ENCODE measurements at places on chromosomes 1 and 21.

DNA sequence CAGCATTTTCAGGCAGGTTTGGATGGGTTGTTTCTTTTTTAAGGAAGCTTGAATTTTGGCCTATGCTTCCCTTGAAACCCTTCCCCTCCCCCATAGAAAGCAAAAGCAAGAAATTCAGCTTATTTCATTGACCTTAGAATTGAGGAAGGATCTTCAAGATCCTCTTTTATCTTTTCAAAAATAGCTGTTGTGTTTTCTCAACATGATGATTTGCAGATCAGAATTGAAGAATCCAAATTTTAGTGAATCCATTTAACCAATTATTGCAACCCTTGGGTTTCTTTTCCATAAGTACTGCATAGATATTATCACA is 73.7 kb downstream of the LRRC8C start:
- DNase-seq = no peak

DNA sequence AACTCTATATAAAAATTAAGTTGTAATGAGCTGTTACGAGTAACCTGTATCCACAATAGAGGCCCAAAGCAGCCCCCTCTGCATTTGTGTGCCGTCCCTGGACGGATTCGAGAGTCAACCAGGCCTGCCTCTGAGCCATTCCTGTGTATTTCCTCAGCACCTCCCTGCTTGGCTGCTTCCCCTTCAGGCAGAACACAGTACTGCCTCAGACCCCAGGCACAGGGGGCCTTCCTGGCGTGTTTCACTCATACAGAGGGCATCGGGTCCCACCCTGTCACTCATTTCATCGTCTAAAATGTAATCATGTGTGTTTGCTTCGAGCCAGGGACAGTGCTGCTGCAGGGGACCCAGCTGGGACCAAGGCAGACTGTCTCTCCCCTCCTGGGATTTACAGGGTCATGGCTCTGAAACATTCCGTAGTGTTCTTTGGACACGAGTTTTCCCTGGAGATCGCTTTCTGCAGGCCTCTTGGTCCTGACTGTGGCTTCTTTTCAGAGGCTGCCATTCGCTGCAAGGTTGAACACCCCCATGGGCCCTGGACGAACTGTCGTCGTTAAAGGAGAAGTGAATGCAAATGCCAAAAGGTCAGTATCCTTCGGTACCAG is 19.4 kb downstream of the LGALS8 start:
- DNase-seq = no peak

- no peak for DNase-seq
Observed at GRCh38 chr1:224745394-224745793, 129.3 kb downstream of the CNIH3 start.

DNA sequence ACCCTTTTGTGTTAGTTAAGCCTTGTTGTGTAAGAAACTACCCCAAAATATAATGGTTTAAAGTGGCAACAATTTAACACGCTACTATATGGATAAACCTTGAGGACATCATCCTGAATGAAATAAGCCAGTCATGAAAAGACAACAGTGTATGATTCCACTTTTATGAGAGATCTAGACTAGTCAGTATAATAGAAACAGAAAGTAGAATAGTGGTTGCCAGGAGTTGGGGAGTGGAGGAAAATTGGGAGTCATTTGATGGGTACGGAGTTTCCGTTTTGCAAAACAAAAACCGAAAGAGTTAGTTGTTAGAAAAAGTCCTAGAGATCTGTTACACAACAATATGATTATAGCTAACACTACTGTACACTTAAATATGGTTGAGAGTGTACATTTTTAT is 16.0 kb upstream of the CHIA start:
- DNase-seq = no peak

- no peak for DNase-seq
Observed at GRCh38 chr1:62159940-62160348, 34.7 kb upstream of the L1TD1 start.

DNA sequence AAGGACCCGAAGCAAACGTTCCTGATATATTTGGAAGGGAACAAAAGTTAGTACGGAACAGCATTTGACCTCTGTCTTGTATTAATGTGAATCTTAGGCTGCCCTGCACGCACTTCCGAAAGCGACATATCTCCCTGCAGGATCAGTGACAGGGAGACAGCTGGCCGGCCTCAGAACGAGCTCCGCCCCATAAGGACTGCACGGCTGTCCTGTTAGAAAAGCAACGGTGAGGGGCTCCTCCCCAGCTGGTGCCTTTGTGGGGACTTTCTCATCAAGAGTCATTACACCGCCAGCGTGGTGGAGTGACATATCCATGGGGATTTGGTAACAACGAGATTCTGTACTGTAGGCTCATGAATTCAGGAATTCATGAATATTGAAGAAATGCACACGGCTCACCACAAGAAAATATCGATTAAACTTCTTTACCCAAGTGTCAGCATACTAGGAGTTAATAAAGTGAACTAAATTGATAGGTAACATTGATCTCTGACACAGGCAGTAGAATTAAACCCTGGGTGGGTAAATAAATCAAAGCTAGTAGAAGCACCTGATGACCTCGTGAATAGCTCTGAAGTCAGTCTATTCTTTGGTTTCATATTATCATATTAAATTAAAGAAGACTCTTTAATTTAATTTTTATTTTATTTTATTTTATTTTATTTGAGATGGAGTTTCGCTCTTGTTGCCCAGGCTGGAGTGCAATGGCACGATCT is 8.1 kb upstream of the GREM2 start:
- no peak for DNase-seq

DNA sequence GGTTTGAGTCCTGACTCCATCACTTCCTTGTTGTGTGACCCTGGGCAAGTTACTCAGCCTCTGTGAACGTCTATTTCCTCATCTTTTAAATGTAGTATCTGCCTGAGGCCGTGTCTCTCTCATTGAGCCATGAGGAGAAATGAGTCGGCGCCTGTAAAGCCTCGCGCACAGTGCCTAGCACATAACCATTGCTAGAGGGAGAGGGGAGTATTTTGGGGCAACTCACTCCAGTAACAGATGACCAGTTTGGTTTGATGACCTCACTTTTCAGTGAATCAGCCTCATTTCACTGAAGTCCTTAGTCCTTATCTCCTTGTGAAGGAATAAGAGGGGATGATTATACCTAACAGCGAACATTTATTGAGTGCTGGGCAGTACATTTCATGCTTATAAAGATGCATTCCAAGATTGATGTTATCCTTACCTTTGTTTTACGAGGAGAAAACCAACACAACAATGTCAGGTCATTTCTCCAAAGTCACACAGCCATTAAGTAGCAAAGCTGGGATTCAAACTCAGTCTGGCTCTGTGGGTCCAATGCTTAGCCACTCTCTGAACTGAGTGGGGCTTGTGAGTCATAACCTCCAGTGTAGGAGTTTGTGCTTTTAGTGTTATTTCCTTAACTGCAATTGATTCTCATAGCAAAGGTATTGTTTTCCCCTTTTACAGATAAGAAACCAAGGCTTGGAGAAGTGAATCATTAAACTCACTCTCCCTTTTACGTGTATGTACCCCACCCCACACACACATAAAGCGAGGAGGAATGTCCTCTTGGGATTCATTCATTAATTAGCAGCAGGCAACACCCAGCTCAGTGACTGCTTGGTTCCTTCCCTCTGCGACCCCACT is 25.9 kb downstream of the KCNC4 start:
- DNase-seq = no peak

- no peak for DNase-seq
Observed at GRCh38 chr1:30760596-30761324, 3.2 kb upstream of the LAPTM5 start.

- no peak for DNase-seq
Observed at GRCh38 chr1:162147760-162148159, 78.3 kb downstream of the NOS1AP start.

DNA sequence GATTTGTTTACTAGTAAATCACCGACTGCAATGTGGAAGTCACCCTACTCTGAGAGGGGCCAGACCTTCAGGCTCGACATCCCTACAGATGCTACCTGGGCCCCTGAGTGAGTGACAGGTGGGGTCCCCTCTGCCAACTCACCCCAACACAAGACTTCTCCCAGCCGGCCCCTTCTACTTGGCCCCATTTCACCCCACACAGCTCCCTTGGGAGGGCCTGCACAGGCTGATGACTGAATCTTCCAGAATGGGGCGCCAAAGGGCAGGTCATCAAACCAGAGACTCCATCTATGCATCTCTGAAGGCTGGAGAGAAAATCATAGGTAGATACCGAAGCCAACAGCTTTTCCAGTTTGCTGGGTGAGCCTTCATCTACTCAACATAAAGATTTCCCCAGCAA is 9.4 kb upstream of the S100A8 start:
- DNase-seq = no peak

DNA sequence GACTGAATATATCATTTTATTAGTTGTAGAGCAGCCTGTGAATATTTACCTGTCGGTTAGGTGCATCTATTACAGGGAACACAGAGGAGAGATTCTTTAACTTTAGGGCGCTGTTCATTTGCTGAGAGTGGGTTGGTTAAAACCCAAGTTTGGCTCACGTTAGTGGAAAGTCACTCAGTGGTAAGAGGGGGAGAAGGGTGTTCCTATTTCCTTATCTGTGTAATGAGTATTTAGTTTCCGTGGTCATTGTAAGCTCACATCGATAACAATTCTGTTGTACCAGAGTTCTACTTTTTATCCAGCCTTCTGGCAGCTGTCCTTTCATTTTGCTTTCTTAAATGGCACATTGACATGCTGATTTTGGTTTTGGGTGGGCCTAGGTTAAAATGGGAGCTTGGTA is 773.2 kb upstream of the ADAMTS5 start:
- no peak for DNase-seq

DNA sequence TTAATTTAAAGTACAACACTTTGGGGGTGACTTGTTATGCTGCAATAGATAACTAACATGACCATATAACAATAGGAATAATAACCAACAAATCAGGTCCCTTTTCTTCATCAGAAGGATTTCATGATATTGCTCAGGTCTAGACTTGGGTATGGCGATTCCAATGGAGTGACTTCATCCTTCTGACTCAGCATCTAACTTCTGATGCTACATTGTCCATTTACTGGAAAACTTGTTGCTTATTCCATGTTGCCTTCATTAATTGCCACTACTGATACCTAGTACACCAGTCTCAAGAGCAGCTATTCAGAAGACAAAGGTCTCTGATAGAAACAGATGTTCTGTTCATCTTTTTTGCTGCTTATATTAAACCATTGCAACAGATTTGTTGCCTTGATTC is 324.3 kb downstream of the TGFB2 start:
- DNase-seq = no peak

GRCh38 chr1:172393354-172393753 is 27.1 kb upstream of the C1orf105 start:
- no peak for DNase-seq

GRCh38 chr1:20589331-20590278 is 708 bp downstream of the CDA start:
- no peak for DNase-seq

DNA sequence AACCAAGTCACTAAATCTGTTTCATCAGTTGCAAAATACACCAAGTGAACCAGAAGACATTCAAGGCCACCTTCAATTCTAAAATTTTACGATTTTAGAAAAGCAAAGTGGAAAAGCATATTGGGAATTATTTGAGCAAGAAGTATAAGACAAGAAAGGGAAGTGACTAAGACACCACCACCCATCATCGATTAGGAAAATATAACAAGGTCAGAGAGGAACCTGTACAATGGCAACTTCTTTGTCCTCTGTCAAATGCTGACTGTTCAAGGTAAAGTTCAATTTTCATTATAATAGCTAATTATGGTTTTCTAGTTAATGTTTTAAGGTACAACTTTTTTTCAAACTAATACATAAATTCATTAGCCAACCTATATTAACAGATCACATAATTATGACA is 10.8 kb downstream of the FRRS1 start:
- no peak for DNase-seq

- no peak for DNase-seq
Observed at GRCh38 chr1:19861034-19861433, 21.2 kb upstream of the OTUD3 start.

- DNase-seq = peak; percentile 18
Observed at GRCh38 chr1:172647110-172647564, 11.8 kb upstream of the FASLG start.

- no peak for DNase-seq
Observed at GRCh38 chr1:17799642-17800041, 44.5 kb downstream of the ACTL8 start.

GRCh38 chr1:175887981-175888428 is 144.6 kb upstream of the TNR start:
- no peak for DNase-seq
